Astrocyte of the cerebellum (primary cell): ENCODE measurements at places on chromosomes 16 and 17.
A peak's percentile ranks its signal among the peaks of the same experiment; 100 is the strongest.

- DNase-seq = no peak
Observed at GRCh38 chr17:79835953-79836509, 3.2 kb downstream of the CBX4 start.

DNA sequence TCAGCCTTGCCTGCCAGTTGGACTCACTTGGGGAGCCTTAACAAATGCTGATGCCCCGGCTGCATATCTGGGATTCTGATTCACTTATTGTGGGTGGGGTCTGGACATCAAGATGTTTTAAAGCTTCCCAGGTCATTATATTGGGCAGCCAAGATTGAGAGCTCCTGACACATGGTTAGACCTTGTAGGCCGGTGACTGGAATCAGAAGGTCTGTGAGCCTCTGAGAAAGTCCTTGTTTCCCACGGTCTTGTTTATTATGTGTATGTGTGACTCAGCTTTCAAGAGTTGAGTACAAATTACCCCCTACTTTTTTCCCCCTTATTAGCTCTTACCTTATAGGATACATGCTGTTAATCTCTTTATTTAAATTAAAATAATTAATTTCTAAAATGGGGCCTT is 103.5 kb downstream of the ABCC1 start:
- DNase-seq = no peak

DNA sequence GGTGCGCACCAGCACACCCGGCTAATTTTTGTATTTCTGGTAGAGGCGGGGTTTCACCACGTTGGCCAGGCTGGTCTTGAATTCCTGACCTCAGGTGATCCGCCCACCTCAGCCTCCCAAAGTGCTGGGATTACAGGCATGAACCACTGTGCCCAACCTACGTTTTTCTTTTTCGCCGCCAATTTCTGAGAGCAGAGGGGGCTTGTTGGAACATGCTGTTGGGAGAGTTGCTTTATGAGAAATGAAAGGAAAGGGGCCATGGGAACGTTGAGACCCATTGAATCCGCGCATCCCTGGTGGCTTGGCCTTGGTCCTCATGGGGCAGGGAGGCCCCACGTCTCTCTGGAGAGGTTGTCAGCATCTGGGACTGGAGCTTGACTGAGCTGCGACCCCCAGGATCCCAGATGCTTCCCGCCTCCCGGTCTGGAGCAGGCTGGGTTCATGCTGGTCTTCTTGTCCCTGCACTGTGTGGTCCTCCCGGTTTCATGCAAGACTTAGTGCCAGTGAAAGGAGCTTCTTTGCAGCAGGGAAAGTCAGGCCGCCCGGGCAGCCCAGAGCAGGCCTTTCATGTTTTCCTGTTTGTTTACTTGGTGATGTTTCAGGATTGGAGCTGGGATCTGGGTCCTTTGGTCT is 22.8 kb downstream of the CRISPLD2 start:
- no peak for DNase-seq

GRCh38 chr17:59760160-59760559 is 52.7 kb downstream of the VMP1 start:
- DNase-seq = no peak

DNA sequence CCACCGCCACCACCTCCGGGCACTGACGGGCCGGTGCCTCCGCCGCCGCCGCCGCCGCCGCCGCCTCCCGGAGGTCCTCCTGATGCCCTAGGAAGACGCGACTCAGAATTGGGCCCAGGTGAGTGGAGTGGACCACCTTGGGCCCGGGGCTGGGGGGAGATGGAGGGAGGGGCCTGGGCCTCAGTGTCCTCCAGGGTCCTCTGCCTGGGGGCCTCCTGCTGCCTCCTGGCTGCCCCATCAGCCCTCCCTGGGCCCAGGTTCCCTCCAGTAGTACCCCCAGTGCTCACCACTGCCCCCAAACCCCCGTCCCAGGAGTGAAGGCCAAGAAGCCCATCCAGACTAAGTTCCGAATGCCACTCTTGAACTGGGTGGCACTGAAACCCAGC is 19.9 kb downstream of the SPATA32 start:
- no peak for DNase-seq

DNA sequence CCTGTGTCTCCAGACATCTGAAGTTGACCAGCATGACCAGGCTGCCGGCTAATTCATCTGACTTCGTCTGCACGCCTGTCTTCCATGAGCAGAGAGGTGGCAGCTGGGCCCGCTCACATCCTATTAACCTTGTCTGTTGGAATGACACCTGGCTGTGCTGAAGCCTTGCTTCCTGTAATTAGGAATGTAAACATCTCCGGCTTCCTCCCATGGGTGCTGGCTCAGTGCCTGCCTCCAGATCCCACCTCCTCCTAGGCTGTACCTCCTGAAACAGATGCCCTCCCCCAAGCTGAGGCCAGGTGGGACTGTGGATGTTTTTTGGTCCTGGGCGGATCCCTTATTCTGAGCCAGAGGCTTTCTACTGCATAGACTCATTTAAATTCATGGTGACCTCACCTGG is 296.3 kb downstream of the HS3ST4 start:
- DNase-seq = no peak

DNA sequence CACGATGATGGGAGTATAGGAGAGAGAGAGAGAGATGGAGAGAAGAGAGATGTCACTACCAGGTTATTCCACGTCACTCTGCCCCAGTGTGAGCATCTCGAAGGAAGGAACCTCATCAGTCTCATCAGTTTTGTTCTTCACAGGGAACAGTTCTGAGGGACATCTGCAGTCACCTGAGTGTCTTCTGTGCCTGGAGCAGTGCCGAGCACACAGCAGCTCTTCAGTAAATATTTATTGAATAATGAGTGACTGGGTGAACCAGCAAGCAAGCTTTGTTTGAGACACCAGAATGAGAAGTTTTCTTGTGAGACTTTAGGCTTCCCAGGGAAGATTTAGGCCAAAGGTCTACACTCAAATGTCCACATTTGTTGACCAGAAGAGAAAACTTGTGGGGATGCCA is 142.4 kb upstream of the IRX3 start:
- no peak for DNase-seq

- DNase-seq = no peak
Observed at GRCh38 chr16:88725609-88726407, 19.5 kb downstream of the CTU2 start.

DNA sequence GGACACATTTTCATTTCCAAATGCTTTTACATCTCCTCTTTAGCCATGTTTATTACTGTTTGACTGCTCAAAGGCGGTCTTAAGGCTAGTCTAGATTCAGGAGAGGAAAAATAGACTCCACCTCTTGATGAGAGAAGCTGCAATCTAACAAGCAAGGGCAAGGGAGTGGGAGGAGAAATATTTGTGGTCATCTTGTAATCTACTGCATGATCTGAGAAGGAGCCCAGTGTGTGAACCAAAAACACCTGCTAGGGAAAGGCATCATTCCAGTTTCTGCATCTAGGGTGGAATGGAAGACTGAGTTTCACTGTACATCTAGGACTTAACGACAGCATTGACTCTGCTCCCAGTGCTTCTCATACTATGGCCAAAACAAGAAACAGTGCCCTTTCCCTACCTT is 232.2 kb upstream of the HS3ST3A1 start:
- peak; percentile 4 for DNase-seq

- DNase-seq = no peak
Observed at GRCh38 chr16:24931091-24931490, 84.1 kb downstream of the ARHGAP17 start.

DNA sequence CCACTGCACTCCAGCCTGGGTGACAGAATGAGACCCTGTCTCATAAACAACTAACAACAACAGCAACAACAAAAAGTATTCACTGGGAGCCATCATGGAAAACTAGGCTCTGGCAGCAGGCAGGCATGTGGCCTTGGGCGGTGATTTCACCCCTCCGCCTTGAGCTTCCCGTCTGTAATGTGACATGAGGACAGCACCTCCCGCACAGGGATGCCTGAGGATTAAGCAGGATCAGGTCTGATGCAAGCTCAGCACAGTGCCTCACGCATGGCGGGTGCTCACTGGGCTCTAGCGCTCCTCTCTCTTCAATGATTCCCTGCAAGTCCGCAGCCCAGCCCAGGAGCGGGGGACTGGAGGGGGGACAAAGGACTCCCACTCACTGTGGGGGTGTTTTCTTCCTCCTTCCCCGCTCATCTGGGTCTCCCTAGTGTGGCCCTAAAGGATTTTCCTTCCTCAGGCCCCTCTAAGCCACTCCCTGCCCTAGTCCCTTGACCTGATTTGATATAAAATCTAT is 2.8 kb downstream of the PLCD3 start:
- no peak for DNase-seq

GRCh38 chr16:73915935-73916334 is 380.7 kb upstream of the PSMD7 start:
- no peak for DNase-seq

GRCh38 chr16:22262460-22262859 is 34.7 kb upstream of the POLR3E start:
- no peak for DNase-seq

GRCh38 chr16:8798174-8798527 is 512 bp downstream of the PMM2 start:
- no peak for DNase-seq
